NCI-H748 treated with DMSO at 0.1 percent for 48 hours (cell line): ENCODE measurements at places on chromosomes 12 and 14.
A peak's percentile ranks its signal among the peaks of the same experiment; 100 is the strongest.

DNA sequence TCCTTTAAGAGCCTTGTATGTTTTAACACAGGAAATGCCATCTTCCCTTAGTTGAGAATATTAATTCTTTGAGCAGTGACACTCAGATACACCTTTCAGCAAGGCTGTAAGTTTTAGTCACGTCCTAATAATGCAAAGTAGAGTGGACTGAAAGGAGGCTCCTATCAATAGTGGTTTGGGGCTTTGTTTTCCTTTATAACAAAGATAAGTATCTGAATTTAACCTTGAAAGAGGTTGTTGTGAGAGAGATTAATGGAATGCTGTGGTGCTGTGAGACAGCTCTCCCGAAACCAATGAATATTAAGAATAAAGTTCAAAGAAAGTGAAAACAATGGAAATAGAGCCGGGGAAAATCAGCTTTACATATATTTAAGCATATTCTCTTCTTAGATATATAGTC is 259.6 kb downstream of the ERC1 start:
- DNase-seq: no peak

DNA sequence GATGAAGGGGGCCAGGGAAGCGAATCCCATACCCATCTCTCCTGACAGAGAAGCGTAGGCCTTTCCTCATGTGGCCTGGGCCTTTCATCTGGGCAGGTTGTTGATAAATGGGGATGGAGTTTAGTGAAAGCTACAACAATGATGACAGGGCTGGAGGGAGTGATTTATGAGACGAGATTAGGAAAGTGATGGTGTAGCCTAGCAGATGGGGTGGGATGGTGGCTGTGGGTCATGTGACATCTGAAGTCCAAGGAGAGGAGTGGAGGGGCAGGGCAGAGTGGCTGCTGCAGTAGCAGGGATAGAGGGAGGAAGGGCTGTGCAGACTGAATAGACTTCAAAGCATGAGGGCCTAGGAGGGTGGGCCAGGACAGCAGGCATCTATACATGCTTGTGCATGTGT is 85.5 kb downstream of the ADCK1 start:
- DNase-seq: no peak

DNA sequence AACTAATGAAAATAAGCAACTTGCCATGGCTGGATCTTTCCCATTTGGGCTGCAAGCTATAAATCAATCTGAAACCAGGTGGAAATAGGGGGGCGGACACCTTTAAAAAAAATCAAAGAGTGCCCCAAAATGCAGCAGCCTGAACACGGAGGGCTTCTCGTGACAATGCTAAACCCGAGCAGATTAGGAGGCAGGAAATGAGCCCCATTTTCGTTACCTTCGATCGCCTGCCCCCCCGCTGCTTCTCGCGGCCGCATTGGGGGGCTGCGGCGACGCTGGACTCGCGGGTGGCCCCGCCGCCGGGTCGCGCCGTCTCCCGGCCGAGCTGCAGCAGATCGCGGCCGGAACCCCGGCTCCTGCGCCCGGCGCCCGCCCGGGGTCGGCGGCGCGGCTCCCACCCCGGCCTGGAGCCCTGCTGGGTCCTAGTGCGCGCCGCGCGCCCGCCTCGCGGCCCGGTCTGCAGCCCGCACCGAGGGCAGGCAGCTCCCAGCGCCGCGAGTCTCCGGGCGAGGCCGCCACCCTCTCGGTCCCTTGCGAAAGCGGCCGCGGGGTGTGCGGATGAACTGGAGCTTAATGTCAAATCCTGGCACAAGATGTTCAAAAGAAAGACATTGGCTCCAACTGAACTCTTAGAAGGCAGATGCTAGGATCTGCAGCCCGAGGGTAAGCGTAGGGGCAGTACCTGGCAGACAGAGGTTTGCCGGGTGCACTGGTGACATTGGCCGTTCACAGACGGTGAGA is 201.9 kb upstream of the FOXN3 start:
- DNase-seq: peak; percentile 54

GRCh38 chr12:116714175-116714574 is 23.7 kb downstream of the SPRING1 start:
- no peak for DNase-seq

DNA sequence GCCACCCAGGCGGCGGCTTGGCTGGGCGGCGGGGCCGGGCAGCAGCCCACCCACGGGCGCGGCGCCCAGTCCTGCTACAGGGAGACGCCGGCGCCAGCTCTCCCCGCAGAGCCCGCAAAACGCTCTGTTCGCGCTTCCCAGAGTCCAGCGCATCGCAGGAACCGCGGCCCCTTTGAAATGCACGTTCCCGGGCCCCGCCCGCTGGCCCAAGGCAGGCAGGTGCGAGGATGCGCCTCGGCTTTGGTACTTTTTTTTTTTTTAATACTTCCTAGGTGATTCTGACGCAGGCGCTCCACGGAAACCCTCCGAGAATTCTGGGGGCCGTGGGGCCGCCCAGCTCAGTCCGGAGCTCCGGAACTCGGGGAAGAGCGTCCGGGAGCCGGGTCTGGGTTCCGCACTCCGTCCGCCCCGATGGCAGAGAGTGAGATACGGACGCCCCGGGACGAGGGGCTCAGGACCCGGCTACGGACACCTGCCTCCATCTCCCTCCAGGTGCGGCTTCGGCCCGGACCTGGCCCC is 483 bp downstream of the POC1B start:
- peak; percentile 17 for DNase-seq

GRCh38 chr12:111777345-111778045 is 10.8 kb downstream of the ALDH2 start:
- no peak for DNase-seq

- no peak for DNase-seq
Measured at GRCh38 chr12:44654646-44655639, 221.2 kb downstream of the NELL2 start.

GRCh38 chr12:104671409-104672095 is 214.8 kb downstream of the CHST11 start:
- DNase-seq: no peak

GRCh38 chr12:77047341-77048109 is 17.8 kb downstream of the E2F7 start:
- DNase-seq: no peak

DNA sequence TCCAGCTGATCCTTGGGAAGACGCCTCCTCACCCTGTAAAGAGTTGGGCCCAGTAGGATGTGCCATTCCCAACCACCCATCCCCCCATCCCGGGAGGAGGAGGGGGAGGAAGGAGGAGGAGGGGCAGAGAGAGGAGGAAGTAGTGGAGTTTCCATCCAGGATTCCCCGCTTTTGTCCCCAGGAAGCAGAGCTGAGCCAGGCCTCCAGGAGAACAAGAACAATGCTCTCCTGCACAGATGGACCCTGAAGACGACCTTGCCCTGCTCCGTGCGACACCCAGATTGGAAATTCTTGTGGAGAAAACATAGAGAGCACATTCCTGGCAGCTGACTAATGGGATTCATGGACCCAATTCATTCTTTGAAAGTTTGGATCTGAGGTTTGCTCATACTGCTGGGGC is 132.3 kb upstream of the CRY1 start:
- no peak for DNase-seq

GRCh38 chr14:88849716-88850115 is 25.3 kb downstream of the TTC8 start:
- DNase-seq: no peak

DNA sequence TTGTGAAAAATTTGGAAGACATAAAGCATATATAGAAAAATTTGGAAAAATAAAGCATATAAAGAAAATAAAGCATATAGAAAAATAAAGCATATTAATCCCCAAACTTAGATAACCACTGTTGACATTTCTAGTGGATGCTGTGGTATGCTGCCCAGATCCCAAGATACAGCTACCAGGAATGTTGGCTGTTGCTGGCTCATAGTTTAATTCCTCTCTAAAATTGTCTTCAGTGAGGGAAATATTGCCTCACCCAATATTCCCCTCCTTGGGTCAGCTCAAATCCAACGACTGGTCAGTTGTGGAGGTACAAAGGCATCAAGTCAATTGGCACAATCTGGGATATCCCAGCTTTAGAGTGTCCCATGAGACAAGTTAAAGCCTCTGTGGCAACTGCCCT is 10.1 kb upstream of the KICS2 start:
- DNase-seq: no peak

DNA sequence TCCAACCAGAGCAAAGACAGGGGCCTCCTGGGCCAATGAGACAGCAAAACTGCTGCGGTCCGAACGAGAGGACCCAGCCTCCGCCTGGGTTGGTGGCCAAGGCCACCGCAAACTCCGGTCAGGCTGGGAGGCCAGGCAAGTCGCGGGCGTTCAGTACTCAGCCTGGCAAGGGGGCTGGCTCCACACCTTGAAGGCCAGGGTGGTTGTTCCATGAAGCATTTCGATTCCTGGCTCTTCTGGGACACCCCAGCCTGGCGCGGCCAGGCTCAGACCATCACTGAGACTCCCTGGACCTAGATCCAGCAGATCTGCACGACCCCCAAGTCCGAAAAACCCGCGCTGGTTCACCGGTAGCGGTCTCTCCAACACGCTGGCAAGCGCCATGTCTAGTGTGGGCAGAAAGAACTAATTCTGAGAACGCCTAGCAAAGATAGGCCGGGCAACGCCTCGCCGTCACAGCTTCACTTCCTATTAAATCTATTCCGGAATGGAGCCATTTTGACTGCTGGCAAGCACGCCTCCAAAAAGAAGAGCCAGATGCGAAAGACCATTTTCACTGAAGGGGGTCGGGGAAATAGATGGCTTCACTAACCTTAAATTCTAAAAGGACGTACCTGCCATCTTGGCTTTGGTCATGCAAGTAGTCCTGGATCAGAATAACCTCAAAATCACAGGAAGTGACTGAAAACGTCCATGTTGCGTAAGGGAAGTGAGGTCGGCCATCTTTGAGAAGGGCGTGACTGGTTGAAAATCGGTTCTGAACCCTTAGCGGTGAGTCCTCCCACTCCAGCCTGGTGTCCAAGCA is at the start of gene PSMB5:
Gene PSMB5 (minus strand): TSS at position 403 of the 805 bp plus-strand sequence. CDS start 19 bp downstream, at position 384.
- DNase-seq: no peak

- DNase-seq: no peak
Measured at GRCh38 chr12:102609996-102610395, 129.6 kb upstream of the IGF1 start.

DNA sequence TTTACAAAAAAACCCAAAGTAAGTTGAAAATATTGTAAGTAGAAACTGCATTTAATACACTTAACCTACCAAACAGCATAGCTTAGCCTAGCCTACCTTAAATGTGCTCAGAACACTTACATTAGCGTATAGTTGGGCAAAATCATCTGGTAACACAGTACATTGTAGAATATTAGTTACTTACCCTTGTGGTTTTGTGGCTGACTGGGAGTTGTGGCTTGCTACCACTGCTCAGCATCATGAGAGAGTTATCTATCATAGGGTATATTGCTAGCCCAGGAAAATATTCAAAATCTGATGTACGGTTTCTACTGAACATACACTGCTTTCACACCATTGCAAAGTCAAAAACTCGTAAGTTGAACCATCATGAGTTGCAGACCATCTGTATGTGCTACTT is 141.7 kb upstream of the GARIN6 start:
- no peak for DNase-seq

DNA sequence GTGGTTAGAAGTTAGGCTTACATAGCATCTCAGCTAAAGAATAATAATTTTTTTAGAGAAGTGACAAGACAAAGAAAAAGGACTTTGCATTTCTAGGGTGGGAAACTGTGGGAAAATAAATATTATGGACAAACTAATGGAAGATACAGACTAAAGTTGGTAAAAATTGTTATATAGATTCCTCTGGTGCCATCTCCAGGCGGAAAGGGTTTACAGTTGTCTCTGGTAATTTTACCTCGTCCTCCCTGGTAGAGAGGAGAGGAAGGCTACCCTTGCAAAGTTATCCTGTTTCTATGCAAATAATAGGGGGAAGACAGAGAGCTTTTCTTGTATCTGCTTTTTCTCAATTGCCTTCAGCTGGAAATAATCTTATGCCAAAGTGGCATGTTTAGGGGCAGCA is 5.2 kb downstream of the OR11G2 start:
- no peak for DNase-seq

DNA sequence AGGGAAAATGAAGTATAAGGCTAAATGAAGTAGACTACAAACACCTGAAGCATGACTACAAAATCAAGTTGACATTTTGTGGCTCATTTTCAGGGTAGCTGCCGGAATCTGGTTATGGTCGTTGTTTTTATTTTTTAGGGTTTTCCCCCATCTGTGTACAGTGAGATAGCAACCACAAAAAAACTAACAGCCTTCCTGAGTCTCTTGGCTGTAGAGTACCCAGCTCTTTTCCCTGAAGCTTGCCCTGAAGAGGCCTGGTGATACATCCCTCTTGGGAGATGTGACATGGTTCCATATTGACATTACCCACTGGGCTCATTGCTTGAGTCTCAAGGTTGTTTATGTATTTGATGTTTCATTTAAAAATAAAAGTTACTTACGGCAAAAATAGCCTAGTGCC is 424.0 kb downstream of the ZFP36L1 start:
- DNase-seq: no peak

- DNase-seq: no peak
Measured at GRCh38 chr14:99094901-99095300, 177.1 kb downstream of the BCL11B start.

DNA sequence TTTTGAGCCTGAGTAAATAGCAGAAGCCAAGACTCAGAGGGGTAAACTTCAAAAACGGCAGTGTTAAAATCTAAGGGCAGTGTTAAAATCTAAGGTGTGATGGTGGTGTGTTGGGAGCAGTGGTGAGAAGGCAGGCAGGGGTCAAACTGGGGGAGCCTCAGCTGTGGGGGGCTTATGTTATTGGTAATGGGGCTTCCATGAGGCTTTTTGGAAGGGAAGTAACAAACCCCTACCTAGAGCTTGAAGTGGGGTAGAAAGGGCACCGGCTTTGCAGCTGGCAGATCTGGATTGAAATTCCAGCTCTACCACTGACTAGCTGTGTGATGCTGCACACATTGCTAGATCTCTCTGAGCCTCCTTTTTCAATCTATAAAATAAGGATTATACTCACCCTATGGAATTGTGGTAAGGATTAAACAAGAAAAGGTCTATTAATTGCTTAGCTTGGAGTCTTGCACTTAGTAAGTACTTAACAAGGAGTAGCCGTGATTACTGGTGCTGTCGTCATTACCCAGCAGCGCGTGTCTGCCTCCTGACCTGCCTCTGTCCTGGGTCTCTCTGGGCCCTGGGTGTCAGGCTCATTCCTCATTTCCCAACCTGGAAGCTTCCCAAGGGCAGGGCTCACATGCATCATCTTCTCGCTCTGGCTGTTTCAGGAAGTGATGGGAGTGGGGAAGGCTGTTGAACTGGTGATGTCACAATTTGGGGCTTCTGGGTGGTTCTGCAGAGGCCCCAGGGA is 18.5 kb upstream of the KRT80 start:
- no peak for DNase-seq

DNA sequence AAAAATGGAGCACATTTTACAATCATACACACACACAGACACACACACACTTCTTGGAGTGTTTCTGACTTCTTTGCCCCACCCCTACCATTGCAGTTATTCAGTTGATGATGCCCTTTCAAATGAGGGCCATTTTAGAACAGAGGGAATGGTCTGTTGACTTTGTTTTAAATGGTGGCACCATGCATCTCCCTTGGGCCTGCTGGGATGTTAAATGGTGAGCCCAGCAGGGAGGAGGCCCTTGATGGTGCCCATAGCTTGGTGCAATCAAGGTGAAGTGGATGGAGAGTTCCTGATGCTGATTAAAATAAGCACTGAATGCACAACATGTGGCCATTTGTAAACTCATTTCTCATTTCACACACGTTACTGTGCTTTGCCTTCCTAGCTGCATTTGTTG is 13.3 kb downstream of the C12orf75 start:
- DNase-seq: peak; percentile 87

- no peak for DNase-seq
Measured at GRCh38 chr14:96324219-96324618, 38.9 kb downstream of the ATG2B start.
